H54 (cell line): ENCODE measurements at places on chromosomes 13 and 19.

- DNase-seq = no peak
These were observed 242.1 kb downstream of the ENOX1 start for GRCh38 chr13:43544631-43545030.

DNA sequence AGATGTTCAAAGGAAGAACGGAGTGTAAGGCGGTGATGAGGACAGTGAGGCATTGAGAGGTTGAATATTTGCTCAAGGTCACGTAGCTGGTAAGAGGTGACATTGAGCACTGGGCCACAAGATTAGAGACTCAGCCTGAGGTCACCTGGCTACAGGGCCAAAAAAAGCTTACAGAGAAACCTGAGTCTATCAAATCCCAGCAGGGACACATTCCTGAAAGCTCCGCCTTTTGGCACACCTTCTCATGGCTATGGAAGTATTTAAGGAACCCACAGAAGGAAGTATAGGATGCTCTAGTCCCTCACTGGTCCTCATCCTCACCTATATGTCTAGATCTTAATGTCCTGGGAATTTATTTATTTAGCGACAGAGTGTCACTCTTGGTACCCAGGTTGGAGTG lies 17.4 kb downstream of the ZNF586 start:
- no peak for DNase-seq

DNA sequence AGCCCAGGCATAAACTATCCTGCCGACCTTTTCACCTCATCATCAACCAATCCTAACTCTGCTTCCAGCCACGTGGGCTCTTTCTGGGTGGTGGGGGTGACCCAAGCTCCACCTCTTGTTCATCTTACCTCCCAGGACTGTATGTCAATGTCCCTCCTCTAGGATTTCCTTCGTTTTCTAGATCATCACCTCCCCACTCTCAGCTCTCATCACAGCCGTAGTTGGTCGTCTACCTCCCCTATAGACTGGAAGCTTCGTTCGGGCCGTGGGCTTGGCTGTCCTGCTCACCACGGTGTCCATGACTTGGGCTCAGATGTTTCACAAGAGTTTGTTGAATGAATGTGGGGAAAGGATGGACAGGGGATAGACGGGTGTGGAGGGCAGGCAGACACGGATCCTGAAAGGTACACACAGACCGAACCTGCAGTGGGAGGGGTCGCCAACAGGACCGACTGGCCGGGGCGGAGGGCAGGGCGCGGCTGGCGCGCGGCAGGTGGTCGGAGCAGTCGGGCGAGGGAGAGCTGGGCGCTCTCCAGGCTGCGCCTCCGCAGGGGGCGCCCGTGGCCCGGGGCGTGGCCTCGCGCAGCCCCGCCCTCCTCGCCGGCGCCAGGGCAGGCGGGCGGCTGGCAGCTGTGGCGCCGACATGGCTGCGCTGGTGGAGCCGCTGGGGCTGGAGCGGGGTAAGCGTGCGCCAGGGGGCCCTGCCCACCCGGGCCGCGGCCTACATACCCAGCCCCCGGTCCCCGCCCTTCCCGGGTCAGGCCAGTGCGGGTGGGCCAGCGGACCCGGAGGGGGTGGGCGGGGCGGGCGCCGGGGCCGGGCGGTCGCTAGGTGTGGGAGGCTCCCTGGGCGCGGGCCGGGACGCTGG lies at the start of gene LIN7B:
Gene LIN7B (plus strand): TSS at position 609 of the 868 bp plus-strand sequence. CDS start 35 bp downstream, at position 644.
- peak; percentile 68 for DNase-seq

DNA sequence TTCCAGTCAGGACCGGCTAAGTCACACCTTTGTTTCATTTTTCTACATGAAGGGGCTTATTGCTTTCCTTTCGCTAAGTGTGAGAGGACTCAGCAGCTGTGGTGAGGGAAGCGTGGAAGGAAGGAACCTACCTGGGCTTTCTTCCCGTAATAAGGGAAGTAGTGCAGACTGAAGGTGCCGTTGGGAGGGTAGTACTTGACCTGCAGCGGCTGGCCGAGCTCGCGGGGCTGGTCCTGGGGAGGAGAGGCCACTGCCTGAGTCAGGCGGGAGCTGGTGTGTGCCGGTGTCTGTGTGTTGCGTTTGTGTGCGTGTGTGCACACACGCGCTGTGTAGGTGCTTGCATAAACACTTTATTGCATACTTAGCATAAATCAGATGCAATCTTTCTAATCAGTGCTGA lies 7.7 kb downstream of the ATP4B start:
- no peak for DNase-seq

DNA sequence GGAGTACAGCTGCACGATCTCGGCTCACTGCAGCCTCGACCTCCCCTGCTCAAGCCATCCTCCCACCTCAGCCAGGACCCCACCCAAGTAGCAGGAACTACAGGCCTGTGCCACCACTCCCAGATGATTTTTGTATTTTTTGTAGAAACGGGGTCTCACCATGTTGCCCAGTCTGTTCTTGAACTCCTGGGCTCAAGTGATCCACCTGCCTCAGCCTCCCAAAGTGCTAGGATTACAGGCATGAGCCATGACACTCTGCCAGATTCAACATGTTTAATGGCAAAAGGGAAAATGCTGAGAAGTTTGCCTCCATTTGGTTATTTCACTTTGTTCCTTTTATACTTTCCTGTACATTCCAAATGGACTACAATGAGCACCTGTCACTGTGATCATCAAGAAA lies 65.8 kb downstream of the ZIC5 start:
- no peak for DNase-seq
